ENCODE measurements at places on chromosomes 4 and X.

DNA sequence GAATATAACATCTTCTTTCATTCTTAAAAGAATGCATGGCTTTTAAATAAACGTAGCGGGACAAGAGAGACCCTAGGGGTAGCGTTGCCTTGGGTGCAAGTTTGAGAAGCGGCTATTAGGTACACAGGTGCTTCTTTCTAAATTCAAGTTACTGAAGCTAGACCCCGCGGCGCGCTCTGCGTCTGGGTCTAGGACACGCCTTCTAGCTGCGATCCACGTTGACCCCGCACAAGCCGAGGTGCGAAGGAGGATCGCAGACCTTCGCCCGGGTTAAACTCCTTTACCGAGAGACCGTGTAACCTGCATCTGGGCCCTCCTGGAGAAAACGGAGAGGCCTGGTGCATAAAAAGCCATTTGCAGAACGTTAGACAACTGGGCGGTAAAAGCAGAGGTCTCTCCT lies 25.5 kb upstream of the EXOC1L start:
- DNase-seq, result no peak

DNA sequence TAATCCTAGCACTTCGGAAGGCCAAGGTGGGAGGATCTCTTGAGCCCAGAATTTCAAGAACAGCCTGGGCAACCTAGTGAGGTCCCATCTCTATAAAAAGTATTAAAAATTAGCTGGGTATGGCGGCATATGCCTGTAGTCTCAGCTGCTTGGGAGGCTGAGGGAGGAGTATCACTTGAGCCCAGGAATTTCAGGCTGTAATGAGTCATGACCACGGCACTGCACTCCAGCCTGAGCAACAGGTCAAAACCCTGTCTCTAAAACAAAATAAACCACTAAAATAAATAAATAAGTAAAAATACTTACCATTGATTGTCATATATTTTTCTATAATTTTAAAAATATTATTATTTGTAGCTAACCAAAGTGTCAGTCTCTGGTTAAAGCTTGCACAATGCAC lies 315.6 kb upstream of the SMIM31 start:
- DNase-seq, result no peak

DNA sequence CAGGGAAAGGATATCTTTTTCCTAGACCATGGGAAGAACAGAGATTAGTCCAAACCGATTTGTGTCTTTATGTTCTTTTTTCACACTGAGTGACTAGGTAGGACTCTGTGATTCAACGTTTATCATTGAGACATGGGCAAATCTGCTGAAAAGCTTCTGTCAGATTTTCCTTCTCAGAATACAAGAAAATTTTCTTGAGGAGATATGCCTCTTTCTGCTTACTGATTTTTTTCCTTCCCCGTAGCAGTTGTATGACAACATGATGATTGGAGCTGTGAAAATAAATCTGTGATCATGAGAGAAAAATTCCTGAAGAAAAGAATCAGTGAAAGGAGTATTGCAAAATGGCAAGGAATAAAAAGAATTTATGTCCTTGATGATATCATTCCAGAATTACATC lies 130.6 kb upstream of the FAT4 start:
- DNase-seq, result no peak

- DNase-seq, result no peak
These were observed 61.3 kb upstream of the NFKB1 start for GRCh38 chr4:102439812-102440211.

DNA sequence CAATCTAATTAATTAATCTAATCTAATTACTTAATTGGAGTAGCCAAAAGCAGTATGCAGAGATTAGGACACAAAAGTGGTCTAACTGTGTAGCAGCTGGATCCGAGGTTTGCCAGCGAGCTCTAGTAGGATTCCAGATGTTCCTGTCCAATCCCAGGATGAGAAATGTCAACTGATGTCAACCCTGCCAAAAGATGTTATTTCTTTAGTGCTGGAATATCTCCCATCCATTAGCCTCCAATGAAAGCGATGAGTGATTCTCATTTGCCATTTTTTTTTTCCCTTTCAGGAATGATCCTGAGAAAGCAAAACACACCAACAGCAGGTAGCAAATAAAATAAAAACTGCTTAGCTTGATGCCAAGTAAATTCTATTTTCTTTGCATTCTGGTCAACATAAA lies 372.9 kb downstream of the STIM2 start:
- DNase-seq, result no peak

- DNase-seq, result no peak
These were observed 28.3 kb downstream of the ADD1 start for GRCh38 chr4:2871911-2872310.

GRCh38 chrX:112785344-112785743 lies 55.3 kb downstream of the AMOT start:
- DNase-seq, result no peak

DNA sequence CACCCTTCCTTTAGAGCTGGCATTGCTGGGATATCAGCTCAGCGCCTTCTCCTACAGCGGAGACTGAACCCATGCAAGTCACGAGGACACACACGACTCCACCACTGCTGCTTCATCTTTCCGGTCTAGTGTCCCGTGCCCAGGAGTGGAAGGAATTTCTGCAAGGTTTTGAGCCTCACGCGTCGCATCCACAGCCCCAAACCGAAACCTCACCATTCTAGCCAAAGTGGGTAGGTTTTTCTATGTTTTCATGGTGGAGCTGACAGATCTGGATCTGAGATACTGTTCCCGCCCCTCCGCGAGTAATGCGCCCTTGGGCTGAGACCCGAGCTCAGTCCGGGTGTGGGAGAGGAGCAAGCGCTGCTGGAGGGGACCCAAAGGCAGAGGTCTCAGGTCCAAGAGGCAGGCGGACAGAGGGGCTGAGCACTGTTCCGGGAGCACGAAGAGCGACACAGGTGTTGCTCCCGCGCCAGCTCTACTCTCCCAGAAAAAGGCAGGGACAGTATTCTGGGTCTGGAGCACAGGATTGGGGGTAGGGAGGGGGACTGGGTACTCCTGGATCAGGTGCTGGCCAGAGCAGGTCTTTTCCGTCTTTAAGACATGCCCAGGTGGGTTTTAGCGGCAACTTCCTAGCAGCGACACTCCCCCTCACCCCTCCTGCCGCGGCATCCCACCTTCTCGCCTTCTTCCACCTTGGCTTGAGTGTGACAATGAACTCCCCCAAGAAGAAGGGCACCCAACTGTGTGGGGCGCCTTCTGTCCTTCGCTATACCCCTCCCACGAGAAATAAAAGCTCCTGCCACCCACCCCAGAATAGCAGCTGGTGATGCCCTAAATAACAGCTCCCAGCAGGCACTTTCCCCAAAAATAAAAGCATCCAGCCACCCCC lies 1.8 kb downstream of the EPHA5 start:
- no peak for DNase-seq

DNA sequence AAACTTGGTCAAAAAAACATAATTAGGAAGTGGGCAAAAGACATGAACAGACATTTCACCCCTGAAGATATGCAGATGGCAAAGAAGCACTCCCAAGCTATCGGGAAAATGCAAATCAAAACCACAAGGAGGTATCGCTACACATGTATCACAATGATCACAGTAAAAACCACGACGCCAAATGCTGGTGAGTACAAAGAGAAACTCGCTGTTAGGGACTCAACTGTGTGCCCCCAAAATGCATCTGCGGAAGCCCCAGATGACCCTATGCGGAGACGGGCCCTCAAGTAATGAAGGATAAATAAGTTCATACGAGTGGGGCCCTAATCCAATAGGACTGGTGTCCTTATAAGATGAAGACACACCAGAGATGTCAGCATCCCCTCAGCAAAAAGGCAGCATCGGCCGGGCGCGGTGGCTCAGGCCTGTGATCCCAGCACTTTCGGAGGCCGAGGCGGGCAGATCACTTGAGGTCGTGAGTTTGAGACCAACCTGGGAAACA lies 10.2 kb downstream of the GAK start:
- no peak for DNase-seq

DNA sequence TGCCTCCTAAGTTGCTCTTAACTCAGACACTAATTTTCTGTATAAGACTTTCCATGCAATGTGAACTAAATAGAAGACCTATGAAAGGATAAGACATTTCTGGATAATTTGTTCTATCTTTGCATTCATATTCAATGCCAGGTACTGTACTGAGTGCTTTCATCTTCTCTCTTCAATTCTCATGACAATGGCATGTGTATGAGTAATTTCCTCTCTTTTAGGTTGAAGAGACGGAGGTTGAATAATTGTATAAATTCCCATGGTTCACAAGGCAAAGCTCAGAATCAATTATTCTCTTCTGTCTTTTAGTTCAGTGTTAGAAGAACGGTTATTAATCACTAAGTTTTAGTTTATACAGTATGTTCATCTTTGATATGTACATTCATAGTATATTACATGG lies 29.3 kb upstream of the CFAP299 start:
- DNase-seq, result no peak

DNA sequence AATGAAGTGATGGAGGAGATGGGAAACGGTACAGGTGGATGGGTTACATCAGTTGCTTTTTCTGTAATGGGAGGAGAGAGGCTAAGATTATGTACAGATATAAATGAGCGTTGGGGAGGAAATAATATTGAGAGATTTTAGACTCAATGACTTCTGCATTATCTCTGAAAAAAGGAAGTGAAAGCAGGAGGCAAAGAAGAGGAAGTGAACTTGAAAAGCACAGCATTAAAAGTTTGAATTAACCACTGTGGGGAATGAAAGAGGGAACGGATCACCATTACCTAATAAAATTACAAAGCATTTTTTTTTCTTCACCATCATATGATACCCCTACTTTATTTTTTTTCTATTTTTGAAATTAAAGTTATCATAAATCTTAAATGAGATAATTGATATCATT lies 1025.5 kb downstream of the RPA4 start:
- DNase-seq, result no peak

- DNase-seq, result no peak
These were observed 249.1 kb downstream of the DCLK2 start for GRCh38 chr4:150327262-150327780.

DNA sequence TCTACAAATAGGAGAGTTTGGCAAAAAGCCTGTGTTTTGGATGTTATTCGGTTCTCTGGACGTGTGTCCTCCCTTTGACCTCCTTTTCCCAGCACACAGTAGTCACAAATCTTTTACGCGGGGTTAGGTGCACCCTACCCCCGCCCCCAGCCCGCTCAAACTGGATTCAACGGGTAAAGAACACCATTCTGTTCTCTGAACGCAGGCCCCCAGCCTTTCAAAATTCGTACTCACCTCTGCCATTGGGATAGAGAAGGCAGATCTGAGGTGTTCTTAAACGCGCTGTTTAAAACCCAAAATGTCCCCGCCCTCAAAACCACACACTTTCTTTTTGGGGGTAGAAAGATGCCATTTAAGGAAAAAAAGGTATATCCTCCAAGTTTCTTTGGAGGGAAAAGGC lies 2.7 kb downstream of the LEF1 start:
- DNase-seq, result no peak

GRCh38 chr4:80532674-80533333 lies 197.3 kb downstream of the CFAP299 start:
- DNase-seq, result no peak

DNA sequence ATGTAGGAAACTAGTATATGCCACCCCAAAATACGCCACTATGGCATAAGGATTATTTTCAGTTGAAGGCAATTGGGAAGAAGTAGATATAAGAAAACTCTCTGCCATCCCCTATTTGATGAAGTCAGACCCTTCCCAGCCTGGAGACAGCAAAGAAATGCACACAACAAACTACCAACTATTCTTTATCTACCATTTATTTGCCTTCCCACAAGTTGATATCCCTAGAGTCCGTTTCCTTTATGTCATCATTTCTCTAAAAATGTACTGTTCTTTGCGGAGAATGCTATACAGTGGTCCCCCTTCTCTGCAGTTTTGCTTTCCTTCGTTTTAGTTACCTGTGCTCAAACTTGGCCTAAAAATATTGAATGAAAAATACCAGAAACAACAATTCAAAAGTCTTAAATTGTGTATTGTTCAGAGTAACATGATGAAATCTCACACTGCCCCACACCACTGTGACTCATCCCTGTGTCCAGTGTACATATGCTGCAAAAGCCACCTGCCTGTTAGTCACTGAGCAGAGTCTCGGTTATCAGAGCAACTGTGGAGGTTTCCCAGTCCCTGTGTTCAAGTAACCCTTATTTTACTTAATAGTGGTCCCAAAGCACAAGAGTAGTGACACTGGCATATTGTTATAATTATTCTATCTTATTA lies 152.3 kb downstream of the WDFY3 start:
- no peak for DNase-seq

GRCh38 chr4:2079926-2080325 lies 20.8 kb downstream of the NAT8L start:
- no peak for DNase-seq

DNA sequence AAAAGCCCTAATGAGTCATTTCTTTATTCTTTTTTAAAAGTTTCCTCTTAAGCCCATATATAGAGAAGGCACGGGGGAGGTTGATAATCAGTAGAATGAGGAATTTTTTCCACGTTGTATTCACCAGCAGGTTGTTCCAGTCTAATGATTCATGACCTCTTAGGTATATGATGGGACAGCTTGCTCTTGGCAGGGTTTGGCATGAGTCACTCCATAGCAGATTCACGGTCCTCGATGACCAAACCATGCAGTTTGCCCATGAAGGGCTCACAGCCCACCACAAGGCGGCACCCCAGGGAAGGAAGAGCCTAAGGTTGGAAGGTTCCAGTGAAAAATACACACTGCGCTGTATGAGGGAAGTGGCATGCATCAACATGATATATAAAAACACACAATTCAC lies 623.8 kb upstream of the DIPK2B start:
- DNase-seq, result peak; percentile 10

- DNase-seq, result no peak
These were observed 17.9 kb upstream of the PPP2R3B start for GRCh38 chrX:404656-405055.

DNA sequence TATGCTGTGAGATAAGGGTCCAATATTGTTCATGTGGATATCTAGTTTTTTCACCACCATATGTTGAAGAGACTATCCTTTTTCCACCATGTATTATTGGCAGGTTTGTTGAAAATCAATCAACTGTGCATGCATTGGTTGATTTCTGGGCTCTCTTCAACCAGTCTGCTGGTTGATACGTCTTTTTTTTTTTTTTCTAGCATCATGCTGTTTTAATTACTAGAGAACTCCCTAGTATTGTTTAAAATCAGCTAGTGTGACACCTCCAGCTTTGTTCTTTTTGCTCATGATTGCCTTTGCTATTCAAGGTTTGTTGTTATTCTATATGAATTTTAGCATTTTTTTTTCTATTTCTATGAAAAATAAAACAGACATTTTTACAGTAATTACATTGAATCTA lies 123.9 kb downstream of the SLC7A11 start:
- no peak for DNase-seq

GRCh38 chr4:128950796-128951195 lies 141.3 kb downstream of the JADE1 start:
- DNase-seq, result no peak
